ENCODE measurements at places on chromosomes 7 and 10.

DNA sequence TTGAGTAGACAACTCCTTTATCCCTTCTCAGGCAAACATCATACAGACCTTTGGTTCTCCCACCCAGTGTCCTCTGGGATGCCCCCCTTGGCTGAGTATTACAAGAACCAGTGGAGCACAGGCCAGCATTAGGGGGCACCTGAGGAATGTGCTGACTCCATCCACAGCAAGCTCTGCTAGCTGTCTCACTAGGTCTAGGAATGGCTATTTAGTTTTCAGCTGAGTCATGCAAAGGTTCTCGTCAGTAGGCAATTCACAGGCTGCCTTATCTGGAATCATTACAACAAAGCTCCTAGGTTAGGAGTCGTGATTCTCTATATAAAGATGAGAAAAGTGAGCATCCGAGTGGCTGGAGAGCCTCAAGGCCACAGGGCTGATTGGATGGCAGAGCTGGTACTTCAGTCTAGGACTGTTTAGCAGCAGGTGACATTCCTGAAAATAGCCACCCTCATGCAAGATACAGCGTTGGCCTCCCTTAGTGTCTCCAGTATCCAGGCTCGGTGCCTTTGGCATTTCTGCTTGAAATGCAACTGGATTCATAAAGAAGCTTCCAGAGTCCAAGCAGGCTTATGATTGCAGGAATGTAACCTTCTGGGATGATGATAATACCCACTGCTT is 75.8 kb downstream of the CDCA7L start:
- DNase-seq, result no peak

- DNase-seq, result no peak
These were observed 35.0 kb downstream of the CCDC146 start for GRCh38 chr7:77157446-77157845.

DNA sequence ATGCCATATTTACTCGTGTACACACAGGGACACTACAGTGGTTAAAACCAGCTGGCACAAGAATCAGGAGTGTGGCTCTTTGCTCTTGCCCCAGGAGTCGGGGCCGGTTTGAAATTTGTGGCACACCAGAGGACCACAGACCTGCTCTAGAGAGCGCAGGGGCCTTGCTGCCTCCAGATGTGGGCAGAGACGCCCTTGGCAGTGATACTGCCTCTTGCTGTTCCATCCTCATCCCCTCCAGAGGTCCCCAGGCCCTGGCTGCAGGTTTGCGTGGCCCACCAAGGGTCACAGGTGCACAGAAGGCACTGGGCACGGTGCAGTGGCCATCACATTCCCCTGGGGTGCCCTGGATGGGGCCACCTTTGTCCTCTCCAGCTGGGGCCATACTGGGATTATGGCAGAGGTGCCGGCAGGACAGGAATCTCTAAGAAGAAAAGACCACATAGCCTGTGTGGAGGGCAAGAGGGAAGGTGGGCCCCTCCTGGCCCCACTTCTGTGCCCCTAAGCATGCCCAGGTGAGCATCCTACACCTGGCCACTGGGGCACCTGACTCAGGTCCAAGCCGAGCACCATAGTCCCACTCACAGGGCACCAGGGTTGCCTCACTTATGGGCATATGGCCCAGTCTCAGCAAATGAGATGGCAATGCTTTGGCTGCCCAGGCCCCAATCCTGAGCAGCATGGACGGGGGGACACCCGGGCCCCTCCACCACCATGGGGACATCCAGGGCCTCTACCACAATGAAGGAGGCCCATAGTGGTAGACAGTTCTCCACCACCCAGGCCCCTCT is 45.6 kb downstream of the FOXL3 start:
- DNase-seq, result no peak

- no peak for DNase-seq
These were observed 302.6 kb upstream of the MYO3A start for GRCh38 chr10:25631471-25631870.

Measured in cortex of kidney (tissue), 1 donor.